NCI-H2081 treated with DMSO at 0.1 percent for 48 hours (cell line): ENCODE measurements at places on chromosomes 5 and 9.

GRCh38 chr9:93340091-93340490 is 111.4 kb upstream of the FAM120A start:
- DNase-seq = no peak

DNA sequence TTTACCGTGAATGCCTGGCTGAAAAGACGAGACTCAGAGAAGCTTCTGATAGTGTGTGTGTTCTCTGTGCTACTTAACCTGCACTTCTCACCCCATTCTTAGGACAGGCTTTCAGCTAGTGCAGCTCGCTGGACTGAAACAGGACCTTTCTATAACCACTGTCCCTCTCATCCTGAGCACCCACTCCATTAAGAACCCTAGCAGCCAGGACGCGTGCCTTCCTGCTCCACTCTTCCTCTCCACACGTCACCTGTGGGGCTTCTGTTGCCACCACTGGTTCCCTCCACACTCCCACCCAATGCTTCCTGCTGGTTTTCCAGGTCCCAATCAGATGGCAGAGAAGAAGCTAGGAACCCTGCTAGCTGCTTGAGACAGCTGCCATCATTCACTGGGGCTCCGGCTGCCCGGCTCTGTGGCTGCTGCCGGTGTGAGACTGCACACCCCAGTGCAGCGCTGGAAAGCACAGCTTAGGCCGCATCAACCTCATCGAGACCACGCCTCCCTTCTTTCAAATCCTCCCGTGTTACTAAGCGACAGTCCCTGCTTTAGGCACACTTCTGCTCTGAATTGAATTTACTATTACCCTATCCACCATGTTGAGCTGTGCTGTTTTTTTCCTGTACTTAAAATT is 44.0 kb downstream of the RNF130 start:
- DNase-seq = no peak

DNA sequence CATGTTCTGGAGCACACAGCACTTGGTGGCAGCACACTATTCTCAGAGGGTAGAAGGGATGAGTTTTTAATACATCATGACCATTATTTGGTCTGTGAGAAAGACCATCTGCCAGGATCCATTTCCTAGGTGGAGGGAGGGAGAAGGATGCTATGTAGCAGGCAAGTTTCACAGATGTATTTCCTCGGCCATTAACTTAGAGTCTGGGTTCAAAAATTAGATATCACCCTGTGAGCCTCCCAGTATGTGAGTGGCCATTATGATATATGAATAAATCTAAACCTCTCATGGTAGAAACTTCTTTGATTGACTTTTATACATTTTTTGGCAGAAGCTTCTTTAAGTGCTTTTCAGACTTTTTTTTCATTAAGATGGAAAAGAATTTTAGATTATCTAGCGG is 133.9 kb downstream of the SREK1 start:
- DNase-seq = no peak

GRCh38 chr9:15856591-15856990 is 303.7 kb downstream of the CCDC171 start:
- no peak for DNase-seq

DNA sequence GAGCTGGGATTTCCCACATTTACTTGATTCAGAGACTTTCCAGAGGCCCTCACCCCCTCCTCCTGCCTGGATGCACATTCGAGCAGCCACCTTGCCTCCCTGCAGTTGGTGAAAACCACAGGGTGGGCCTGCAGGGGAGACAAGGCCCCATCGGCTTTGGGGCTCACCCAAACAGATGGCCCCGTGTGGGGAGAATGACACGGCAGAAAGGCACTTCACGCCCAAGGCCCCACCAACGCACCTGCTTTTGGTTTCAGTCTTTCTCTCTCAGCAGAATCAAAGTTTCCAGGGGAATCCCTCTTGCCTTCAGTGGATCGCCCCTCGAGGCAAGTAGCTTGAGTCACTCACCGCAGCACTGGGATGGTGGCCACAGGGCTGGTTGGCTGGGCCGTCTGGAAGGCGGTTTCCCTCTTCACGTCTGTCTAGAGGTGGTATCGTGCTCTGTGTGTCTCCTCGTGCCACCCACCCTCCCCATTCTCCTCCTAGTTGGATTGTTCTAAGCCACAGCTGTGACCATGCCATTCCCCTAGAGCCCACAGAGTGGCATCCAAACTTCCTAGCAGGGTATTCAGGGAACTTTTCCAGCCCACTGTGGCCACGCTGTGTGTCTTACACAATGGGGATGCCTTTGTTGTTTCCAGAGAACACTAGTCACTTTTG is 31.8 kb downstream of the SEC61B start:
- no peak for DNase-seq

GRCh38 chr9:130240410-130241197 is 25.0 kb upstream of the HMCN2 start:
- no peak for DNase-seq
